CD8-positive, alpha-beta memory T cell (primary cell): ENCODE measurements at places on chromosomes 16 and 17. TPM values are rescaled to one million over a fixed set of nuclear protein-coding genes. Genes with fewer than 3 reads are reported as not detected.

- H3K36me3 ChIP-seq = peaks cover 8% of the 10 kb centered on the region
- no peaks in the 10 kb centered on the region for H3K27me3 ChIP-seq
- H3K4me3 ChIP-seq = no peak overlapping the region
- H3K4me1 ChIP-seq = no peaks in the 10 kb centered on the region
These were observed 40.7 kb downstream of the ABCA5 start for GRCh38 chr17:69286257-69286656.

- DNase-seq = no peak
- no peaks in the 10 kb centered on the region for H3K4me1 ChIP-seq
- H3K36me3 ChIP-seq = no peaks in the 10 kb centered on the region
- H3K27ac ChIP-seq = no peak overlapping the region
These were observed 993.5 kb downstream of the CDH8 start for GRCh38 chr16:61042737-61043136.

GRCh38 chr16:86494039-86494564 lies 16.2 kb upstream of the FOXF1 start:
- peaks cover 9% of the 10 kb centered on the region for H3K27me3 ChIP-seq
- H3K27ac ChIP-seq = no peak overlapping the region
- DNase-seq = no peak
- no peaks in the 10 kb centered on the region for H3K36me3 ChIP-seq
- no peaks in the 10 kb centered on the region for H3K4me1 ChIP-seq

GRCh38 chr16:23088018-23088417 lies 61.2 kb downstream of the USP31 start:
- no peaks in the 10 kb centered on the region for H3K4me1 ChIP-seq
- no peaks in the 10 kb centered on the region for H3K36me3 ChIP-seq

DNA sequence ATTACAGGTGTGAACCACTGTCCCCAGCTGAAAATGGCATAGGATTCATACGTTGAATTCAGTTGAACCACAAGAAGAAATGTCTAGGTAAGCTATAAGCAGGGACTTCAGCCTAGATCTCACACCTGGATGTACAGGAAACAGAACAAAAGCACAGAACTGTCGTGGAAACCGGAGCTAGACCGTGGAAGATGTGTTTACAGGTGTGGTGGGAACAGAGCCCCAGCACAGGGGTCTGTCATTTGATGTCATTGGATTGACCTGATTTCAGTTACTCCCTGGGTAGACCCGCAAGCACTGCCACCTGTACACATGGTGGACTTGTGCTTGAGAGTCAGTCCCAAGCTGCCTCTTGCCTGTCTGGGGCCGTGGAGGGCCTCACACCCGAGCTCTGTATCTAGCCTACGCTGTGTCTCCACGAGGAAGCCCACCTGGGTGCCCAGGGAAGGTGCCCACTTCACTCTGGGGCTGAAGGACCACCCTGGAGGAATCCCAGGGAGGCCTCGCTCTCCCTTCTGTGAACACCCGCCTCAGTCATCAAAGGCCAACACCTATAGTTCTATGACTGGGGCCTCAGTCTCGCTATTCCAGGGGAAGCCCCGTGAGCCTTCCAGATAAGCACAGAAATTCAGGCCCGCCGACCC lies 32.2 kb upstream of the MLKL start:
- H3K27me3 ChIP-seq = no peaks in the 10 kb centered on the region
- H3K27ac ChIP-seq = no peak overlapping the region
- H3K4me3 ChIP-seq = no peak overlapping the region
- no peaks in the 10 kb centered on the region for H3K4me1 ChIP-seq

DNA sequence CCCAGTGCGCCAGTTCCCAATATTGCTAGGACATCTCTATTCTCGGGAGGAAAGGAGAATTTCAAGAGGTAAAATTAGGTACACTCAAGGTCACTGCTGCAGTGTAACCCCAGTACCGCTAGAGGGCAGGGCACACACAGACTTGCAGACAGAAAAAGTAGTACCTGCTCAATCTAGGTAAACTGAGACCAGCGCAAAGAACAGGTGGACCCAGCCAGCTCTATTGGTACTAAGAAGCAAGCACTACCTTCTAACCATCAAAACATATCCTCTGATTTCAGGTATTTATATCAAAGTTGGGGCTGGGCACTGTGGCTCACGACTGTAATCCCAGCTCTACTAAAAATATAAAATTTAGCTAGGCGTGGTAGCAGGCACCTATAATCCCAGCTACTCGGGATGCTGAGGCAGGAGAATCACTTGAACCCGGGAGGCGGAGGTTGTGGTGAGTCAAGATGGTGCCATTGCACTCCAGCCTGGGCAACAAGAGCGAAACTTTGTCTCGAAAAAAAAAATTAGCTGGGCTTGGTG lies 3.6 kb upstream of the WDR81 start:
- peak; percentile 79 for DNase-seq
- no peak overlapping the region for H3K4me3 ChIP-seq
- no peaks in the 10 kb centered on the region for H3K27me3 ChIP-seq
- peaks cover 47% of the 10 kb centered on the region for H3K4me1 ChIP-seq
- H3K36me3 ChIP-seq = no peaks in the 10 kb centered on the region
- H3K27ac ChIP-seq = no peak overlapping the region

GRCh38 chr16:68776821-68777485 lies 39.9 kb downstream of the CDH1 start:
- no peak overlapping the region for H3K4me3 ChIP-seq
- peak; percentile 6 for DNase-seq
- H3K36me3 ChIP-seq = no peaks in the 10 kb centered on the region
- H3K4me1 ChIP-seq = peaks cover 9% of the 10 kb centered on the region
- H3K27me3 ChIP-seq = no peaks in the 10 kb centered on the region
- H3K27ac ChIP-seq = no peak overlapping the region

DNA sequence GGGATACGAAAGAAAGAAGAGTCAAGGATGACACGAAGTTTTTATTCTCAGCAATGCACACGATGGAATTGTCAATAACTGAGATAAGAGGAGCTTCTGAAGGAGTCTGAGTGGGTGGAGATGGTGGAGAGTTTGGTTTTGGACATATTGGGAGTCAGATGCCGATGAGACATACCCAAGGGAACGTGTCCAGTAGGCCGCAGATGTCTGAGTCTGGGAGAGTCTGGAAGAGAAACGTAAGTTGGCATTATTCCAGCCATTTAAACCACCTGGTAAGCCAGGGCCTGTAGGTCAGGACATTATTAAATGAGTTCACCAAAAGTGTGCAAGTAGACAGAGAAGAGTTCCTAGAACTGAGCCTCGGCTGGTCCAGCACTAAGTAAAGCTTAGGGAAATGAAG lies 478.3 kb upstream of the CDH5 start:
- DNase-seq = no peak
- H3K4me3 ChIP-seq = no peak overlapping the region
- H3K27me3 ChIP-seq = no peaks in the 10 kb centered on the region

DNA sequence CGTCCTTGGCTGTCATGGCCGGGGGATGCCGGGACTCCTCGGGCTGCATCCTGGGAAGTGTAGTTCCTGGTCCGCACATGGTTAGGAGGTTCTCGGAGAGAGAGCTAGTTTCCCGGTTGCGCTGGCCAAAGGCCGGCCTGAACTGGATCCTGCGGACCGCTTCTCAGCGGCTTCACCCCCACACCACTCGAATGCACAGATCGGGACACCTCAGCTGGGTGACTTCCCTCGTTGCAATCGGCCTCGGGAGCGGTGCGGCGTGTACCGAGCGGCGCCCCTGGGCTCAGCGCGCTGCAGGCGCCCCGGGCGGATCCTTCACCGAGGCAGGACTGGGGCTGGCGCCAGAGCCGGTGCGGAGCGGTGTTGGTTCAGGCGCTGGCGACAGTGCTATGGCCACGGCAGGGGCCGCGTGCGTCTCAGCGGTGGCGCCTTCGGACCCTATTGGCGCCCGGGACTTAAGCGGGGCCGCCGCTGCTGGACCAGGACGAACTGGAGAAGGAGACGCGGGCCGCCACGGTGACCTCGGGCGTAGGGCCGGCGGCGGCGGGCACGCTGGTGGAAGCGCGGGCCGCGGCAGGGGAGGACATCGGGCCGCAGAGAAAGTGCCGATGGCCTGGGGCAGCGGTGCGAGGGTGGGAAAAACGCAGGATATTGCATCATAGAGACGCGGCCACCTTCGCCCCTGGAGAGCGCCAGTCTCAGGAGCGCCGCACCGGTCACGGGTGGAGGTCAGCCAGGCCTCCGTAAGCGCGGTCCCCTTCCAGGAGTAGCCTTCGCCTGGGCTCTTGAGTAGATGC lies 11.4 kb downstream of the ZNF629 start:
- H3K4me3 ChIP-seq = peak overlapping the region; percentile 77
- H3K27ac ChIP-seq = peak overlapping the region; percentile 67
- DNase-seq = peak; percentile 34
- no peaks in the 10 kb centered on the region for H3K27me3 ChIP-seq

DNA sequence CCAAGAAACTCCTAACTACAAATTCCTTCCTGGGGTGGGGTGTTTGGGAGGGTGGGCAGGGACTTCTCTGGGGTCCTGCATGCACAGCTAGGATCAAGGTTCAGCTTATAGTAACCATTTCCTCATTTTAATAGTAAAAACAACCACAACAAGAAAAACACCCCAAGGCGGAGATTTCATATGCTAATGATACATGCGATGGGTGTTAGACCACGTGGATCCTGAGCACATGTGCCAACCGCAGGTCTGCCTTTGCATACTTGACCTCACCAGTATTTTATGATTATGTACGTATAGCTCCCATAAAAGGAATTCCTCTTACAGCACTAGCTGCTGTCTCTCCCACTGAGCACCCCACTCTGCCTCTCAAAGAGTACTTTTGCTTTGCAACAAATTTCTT lies 1.9 kb downstream of the KRTAP4-11 start:
- DNase-seq = no peak
- peaks cover 15% of the 10 kb centered on the region for H3K4me1 ChIP-seq
- no peak overlapping the region for H3K27ac ChIP-seq
- no peak overlapping the region for H3K4me3 ChIP-seq
- H3K27me3 ChIP-seq = no peaks in the 10 kb centered on the region

- H3K4me1 ChIP-seq = no peaks in the 10 kb centered on the region
- no peaks in the 10 kb centered on the region for H3K36me3 ChIP-seq
- H3K27ac ChIP-seq = no peak overlapping the region
- no peak overlapping the region for H3K4me3 ChIP-seq
These were observed 26.4 kb upstream of the NXPH3 start for GRCh38 chr17:49549311-49549605.

- peaks cover 80% of the 10 kb centered on the region for H3K4me1 ChIP-seq
- DNase-seq = peak; percentile 49
- no peaks in the 10 kb centered on the region for H3K27me3 ChIP-seq
- H3K36me3 ChIP-seq = peaks cover 3% of the 10 kb centered on the region
These were observed 29.0 kb downstream of the KDM8 start for GRCh38 chr16:27232061-27232900.

GRCh38 chr17:36703860-36704266 lies 102.5 kb downstream of the MRM1 start:
- no peak overlapping the region for H3K4me3 ChIP-seq
- H3K4me1 ChIP-seq = no peaks in the 10 kb centered on the region
- DNase-seq = peak; percentile 28
- H3K27me3 ChIP-seq = peaks cover 12% of the 10 kb centered on the region

GRCh38 chr16:6616746-6617145 lies 715.9 kb upstream of the RBFOX1 start:
- H3K4me3 ChIP-seq = no peak overlapping the region
- no peaks in the 10 kb centered on the region for H3K27me3 ChIP-seq
- no peak for DNase-seq

DNA sequence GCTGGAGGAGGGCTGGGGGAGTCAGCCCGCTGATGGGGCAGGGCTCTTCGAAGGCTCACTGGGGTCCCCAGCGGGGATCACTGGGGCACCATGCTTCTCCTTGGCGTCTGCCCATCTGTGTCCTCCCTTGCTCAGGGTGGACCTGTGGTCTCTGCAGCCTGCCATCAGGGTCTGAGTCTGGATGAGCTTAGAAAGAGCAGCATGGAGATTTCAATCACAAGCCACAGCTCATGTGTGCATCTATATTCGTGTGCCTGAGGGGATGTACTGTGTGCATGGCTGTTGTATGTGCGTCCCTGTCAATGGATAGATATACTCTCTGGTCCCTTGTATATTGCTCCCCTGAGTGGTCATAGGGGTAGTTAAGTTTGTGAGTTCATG lies 126.6 kb upstream of the SDK2 start:
- no peaks in the 10 kb centered on the region for H3K27me3 ChIP-seq
- no peak for DNase-seq
- no peaks in the 10 kb centered on the region for H3K4me1 ChIP-seq
- H3K36me3 ChIP-seq = no peaks in the 10 kb centered on the region
- no peak overlapping the region for H3K27ac ChIP-seq

GRCh38 chr16:86052115-86052670 lies 153.2 kb downstream of the IRF8 start:
- H3K36me3 ChIP-seq = no peaks in the 10 kb centered on the region
- no peaks in the 10 kb centered on the region for H3K4me1 ChIP-seq
- no peak for DNase-seq
- H3K4me3 ChIP-seq = no peak overlapping the region
- H3K27me3 ChIP-seq = peaks cover 8% of the 10 kb centered on the region
- H3K27ac ChIP-seq = no peak overlapping the region

- no peak overlapping the region for H3K27ac ChIP-seq
- DNase-seq = no peak
- H3K4me1 ChIP-seq = peaks cover 21% of the 10 kb centered on the region
- H3K36me3 ChIP-seq = no peaks in the 10 kb centered on the region
These were observed 2.6 kb upstream of the ATP2A3 start for GRCh38 chr17:3966720-3967363.

CYB5D1 gene
- total RNA-seq = 17.6 TPM

HOXB2 gene
- total RNA-seq = 16.7 TPM

GRAPL gene
- 3.7 TPM for total RNA-seq

MT2A gene
- 349 TPM for total RNA-seq

CD300C gene
- total RNA-seq = 0.20 TPM

DNAAF1 gene
- 0.31 TPM for total RNA-seq

KRT36 gene
- total RNA-seq = not detected

ADAT1 gene
- total RNA-seq = 57.9 TPM
